Osteocyte (in vitro differentiated cells): ENCODE measurements at places on chromosomes 2 and 18. TPM values are rescaled to one million over a fixed set of nuclear protein-coding genes. Genes with fewer than 3 reads are reported as not detected.
A peak's percentile ranks its signal among the peaks of the same experiment; 100 is the strongest.

Gene DRC1
- total RNA-seq: not detected in 2 replicates

Gene SKOR2
- not detected in 2 replicates for total RNA-seq

- DNase-seq: no peak
- H3K4me1 ChIP-seq: peaks cover 25% of the 10 kb centered on the region
- no peak overlapping the region for H3K4me3 ChIP-seq
Observed at GRCh38 chr2:46095830-46096229, 201.4 kb upstream of the EPAS1 start.

DNA sequence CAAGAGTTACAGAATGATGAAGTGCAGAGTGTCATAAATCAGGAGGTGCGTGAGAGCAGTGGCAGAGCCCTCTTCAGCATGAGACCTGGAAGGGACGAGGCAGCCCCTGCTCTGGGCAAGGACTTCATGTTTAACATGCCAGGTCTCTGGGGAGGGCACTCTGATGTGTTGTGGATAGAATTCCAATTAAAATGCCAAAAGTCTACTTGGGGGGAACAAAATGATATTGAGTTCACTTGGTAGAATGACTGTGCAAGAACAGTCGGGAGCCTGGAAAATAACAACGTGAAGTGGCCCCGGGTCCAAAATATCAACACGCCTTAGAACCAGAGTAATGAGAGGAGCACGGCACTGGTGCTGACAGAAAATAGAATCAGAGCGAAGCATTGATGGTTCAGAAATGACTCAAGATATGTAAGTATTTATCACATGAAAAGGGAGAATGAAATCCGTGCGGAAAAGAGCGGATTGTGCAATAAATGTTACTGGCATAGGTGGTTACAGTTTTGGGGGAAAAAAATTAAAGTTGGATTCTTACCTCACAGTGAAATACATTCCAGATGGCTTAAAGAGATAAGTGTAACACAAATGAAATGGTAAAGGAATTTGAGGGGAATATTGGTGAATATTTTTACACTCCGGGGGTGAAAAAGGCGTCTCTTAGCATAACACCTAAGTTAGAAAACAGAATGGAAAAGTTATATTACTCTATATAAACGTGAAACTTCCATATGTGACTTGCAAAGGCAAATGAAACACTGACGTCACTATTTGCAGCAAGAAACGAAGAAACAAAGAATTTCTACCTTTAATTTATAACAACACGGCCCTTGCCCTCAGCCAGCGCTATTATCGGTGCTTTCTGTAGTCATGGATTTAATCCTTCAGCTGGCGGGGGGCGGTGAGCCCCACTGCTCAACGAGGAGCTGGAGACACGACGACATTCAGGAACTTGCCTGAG lies 159.4 kb upstream of the TWIST2 start:
- H3K36me3 ChIP-seq: no peaks in the 10 kb centered on the region
- no peak for DNase-seq
- H3K27ac ChIP-seq: no peak overlapping the region

Gene IL1B
- not detected in 2 replicates for total RNA-seq

GRCh38 chr2:27086724-27087593 lies at the start of gene KHK:
KHK (plus strand) TSS chr2:27086772; CDS start chr2:27087260, 488 bp downstream.
- peak within 1 kb of the TSS; percentile 80 for H3K27ac ChIP-seq
- peak; percentile 84 for DNase-seq
- no peaks in the 10 kb centered on the region for H3K27me3 ChIP-seq
- H3K4me1 ChIP-seq: peaks cover 16% of the 10 kb centered on the region
- peak within 1 kb of the TSS; percentile 79 for H3K4me3 ChIP-seq

- peaks cover 16% of the 10 kb centered on the region for H3K36me3 ChIP-seq
- no peaks in the 10 kb centered on the region for H3K27me3 ChIP-seq
- H3K4me3 ChIP-seq: no peak overlapping the region
- peaks cover 19% of the 10 kb centered on the region for H3K4me1 ChIP-seq
- DNase-seq: peak; percentile 93
Observed at GRCh38 chr2:237744613-237745249, 53.8 kb upstream of the RBM44 start.

GRCh38 chr2:176680916-176681516 lies 411.8 kb downstream of the MTX2 start:
- no peak overlapping the region for H3K4me3 ChIP-seq
- H3K27me3 ChIP-seq: peaks cover 4% of the 10 kb centered on the region
- no peaks in the 10 kb centered on the region for H3K4me1 ChIP-seq

DNA sequence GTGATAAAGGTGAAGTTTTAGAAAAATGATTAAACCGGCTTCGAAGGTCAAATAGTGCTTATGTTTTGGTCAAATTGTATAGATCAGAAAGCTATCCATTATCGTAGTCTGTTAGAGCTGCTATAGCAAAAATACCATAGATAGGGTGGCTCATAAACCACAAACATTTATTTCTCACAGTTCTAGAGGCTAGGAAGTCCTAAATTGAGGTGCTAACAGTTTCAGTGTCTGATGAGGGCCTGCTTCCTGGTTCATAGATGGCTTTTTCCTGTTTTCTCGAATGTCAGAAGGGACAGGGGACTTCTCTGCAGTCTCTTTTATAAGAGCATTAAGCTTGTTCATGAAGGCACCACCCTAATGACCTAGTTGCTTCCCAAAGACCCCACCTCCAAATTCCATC lies 186.6 kb upstream of the ERBB4 start:
- peaks cover 5% of the 10 kb centered on the region for H3K27me3 ChIP-seq
- no peak overlapping the region for H3K27ac ChIP-seq
- H3K36me3 ChIP-seq: no peaks in the 10 kb centered on the region
- H3K4me3 ChIP-seq: no peak overlapping the region
- peaks cover 2% of the 10 kb centered on the region for H3K4me1 ChIP-seq
- DNase-seq: no peak

- no peaks in the 10 kb centered on the region for H3K27me3 ChIP-seq
- no peak for DNase-seq
Observed at GRCh38 chr2:146602383-146602782, 1242.4 kb upstream of the ACVR2A start.

DNA sequence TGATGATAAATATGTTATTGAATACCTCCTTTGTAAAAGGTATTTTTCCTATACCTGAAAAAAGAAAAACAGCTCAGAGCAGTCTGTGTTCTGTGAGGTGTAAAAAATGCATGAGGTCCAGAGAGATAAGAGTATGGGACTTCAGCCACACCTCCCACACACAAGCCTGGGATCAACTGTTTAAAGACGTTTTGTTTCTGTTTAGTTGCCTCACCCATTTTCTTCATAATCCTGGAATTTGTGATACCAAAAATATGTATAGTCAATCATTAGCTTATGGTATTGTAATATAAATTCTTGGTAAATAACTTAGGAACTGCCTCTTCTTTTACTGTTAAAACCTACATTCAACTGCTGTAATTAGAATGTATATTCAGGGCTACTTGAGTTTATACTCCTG lies 1322.9 kb upstream of the TMEFF2 start:
- no peak for DNase-seq
- no peak overlapping the region for H3K4me3 ChIP-seq
- H3K27me3 ChIP-seq: no peaks in the 10 kb centered on the region
- H3K36me3 ChIP-seq: peaks cover 5% of the 10 kb centered on the region
- no peak overlapping the region for H3K27ac ChIP-seq

Gene MARCO
- not detected in 2 replicates for total RNA-seq
